CD8-positive, alpha-beta memory T cell (primary cell): ENCODE measurements at places on chromosomes 11 and 22.

- no peak for DNase-seq
- no peaks in the 10 kb centered on the region for H3K4me1 ChIP-seq
- H3K4me3 ChIP-seq = no peak overlapping the region
Measured at GRCh38 chr22:48748860-48749554, 1078.7 kb downstream of the BRD1 start.

DNA sequence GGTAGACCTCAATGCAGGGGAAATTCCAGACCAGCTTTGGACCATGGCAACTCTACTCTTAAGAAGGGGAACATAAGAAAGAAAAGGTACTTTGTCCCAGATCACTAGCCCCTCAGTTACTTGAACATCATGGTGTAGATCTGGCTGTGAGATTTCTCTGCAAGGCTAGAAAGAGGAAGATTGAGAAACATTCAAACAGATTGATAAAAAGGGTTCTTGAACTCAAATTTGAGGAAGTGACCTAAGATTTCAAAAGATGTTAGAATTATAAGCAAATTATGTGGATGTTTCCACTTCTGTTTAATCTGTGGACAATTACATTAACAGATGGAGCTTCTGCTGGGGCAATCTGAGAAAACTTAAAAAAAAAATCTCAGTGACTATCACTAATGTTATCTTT, 21.8 kb upstream of the UPB1 start:
- no peaks in the 10 kb centered on the region for H3K27me3 ChIP-seq
- no peak for DNase-seq
- H3K36me3 ChIP-seq = no peaks in the 10 kb centered on the region

- H3K4me3 ChIP-seq = no peak overlapping the region
- H3K27me3 ChIP-seq = no peaks in the 10 kb centered on the region
- no peaks in the 10 kb centered on the region for H3K36me3 ChIP-seq
- H3K4me1 ChIP-seq = peaks cover 37% of the 10 kb centered on the region
- DNase-seq = no peak
Measured at GRCh38 chr11:114135737-114136151, 76.2 kb downstream of the ZBTB16 start.

DNA sequence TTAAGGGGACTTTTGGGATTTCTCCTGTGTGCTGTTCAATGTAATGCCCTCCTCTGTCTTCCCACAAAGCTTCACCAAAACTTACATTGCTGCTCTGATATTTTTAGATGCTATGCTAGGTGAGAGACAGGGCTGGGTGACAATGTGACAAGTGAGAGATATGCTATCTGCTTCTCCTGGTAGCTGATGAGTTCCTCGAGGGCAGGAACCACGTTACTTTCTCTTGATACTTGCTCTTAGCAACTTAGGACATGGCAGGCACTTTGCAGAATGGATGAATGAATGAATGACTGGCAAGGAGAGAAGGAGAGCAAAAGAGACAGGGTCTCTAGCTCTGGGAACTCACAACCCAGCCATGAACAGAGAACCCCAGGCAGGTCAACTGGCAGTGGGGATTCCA, 115.4 kb downstream of the C11orf58 start:
- no peak for DNase-seq
- no peaks in the 10 kb centered on the region for H3K27me3 ChIP-seq
- no peaks in the 10 kb centered on the region for H3K36me3 ChIP-seq

DNA sequence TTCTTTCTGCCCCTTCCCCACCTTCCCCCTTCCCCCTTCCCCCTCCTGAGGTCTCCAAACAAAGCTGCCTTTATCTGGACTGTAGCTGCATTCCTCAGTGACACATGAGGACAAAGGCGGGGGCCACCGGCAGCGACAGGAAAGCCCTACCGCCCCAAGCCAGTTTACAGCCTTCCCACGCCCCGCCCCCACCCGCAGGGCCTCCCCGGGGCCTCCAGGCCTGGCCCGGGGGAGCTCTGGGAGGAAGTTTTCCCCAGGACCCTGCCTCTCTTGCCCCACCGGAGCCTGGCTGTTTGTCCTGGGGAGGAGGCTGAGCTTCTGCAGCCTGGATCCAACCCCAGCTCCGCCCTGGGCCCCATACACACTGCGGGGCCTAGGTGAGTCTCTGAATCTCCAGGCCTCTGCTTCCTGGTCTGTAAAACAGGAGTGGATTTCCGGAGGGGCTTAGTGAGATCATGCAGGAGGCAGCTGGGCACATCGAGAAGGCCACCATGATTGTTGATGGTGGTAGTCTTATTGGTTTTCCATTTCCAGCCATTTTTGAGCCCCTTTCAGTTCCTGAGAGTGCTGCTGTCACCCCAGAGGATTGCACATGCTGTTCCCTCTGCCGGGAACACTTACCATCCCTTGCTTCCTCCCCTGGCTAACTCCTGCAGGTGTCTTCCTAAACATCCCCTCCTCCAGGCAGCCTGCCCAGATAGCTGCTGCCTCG, 130.7 kb downstream of the MN1 start:
- no peak overlapping the region for H3K4me3 ChIP-seq
